ENCODE measurements at places on chromosomes 13 and 19.

DNA sequence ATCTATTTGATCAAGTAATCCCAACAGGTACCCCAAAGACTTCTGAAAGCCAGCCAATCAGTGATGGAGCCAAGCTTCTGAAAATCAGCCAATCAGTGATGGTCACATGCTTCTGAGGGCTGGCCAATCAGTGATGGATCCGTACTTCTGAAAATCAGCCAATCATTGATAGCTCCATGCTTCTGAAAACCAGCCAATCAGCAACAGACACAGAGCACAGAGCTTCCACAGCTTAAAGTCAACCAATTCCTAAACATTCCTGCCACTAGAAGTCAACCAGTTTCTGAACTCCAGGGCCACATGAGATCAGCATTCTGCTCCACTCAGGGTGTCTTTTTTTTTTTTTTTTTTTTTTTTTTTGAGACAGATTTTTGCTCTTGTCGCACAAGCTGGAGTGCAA, 8.2 kb upstream of the HSD17B14 start:
- DNase-seq = no peak

DNA sequence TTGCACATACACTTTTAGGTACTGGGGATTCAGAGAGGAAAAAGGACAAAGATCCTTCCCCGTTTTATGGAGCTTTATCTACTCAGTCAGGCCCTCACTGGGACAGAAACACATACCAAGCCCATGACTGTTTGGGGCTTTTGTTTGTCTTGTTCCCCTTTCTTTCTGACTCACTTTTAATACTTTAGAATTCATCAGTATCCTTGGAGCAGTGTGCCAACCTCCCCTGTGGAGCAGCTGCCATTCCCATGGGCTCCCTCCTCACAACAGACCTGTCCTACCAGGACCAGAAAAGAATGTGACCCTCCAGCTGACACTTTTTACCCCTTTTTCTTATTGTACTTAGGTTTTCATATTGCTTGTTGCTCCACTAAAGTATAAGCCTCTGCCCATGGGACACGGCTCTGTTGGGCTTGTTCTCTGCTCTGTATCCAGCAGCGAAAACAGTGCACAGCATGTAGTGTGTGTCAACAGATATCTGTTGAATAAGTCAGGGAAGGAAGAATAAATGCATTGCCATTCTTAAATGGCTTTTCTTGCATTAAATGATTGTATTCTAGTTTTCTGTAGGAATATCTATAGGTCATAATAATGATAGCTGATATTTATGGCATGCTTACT, 431.1 kb downstream of the EFNB2 start:
- DNase-seq = no peak

- DNase-seq = no peak
Observed at GRCh38 chr19:4342314-4342614, 1.1 kb upstream of the MPND start.

DNA sequence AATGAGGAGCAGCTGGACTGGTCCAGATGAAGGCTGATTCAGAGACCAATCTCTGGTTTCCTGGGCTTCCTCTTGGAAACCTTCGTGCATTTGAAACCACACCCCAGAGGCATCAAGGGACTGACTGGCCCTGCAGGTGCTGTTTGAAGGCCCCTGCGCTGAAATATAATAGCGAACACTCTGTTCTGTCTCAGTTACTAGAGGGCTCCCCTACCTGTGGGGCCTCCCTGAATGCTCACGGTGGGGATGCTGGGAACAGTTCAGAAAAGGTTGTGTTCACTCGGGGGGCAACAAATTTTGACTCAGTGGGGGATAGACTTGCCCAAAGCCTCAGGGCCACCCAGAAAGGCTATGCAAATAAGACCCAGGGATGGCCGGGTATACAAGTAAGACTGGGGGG, 6.4 kb downstream of the CCDC8 start:
- DNase-seq = no peak

Measured in stimulated activated CD4-positive, alpha-beta T cell treated with anti-CD3 and anti-CD28 coated beads, Interleukin-1b, Interleukin-23, amount 100 ng/mL, for 1 hour (primary cell).